ENCODE measurements at places on chromosomes 3 and 15.

DNA sequence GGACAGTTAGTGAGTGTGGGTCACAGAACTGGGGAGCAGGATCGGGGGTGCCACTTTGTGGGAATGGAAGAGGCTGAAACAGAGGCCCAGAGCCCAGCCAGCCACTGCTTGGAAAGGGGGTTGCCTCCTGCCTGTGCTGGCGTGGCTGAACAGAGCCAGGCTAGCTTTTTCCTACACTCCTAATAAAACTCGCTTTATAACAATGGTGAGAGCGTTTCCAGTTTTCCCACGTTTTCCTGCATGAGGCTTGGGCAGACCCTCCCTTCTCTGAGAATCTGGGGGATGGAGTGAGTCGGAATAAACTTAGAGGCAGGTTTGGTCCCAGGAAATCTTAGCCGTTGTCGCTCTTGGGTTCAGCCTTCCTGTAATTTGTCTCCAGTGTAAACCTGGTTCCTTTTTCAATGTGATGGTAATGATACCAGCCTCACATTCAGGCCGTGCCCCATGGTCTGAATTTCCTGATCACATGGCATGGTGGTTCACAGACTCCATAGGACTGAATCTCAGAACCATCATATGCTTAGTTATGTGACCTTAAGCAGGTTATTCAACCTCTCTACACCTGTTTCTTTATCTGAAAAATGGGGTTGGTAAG, 6.5 kb upstream of the FGD5 start:
- DNase-seq = no peak

DNA sequence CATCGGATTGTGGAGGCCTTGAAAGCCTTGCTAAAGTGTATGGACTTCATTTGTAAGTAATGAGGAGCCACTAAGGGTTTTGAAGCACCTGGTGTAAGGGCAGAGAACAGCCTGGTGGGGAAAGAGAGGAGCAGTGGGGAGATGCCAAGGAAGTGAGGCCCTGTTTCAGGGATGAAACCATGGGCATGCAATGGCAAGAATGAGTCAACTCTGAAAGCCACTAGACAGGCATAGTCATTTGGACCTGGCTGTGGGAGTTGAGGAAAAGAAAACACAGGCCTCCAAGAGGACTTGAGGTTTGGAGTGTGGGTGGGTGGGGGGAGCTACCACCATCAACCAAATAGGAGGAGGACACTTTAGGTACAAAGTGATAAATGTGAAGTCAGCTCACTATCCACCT, 7.6 kb downstream of the XCR1 start:
- DNase-seq = no peak

GRCh38 chr3:16570113-16570512, 35.1 kb downstream of the DAZL start:
- DNase-seq = no peak

DNA sequence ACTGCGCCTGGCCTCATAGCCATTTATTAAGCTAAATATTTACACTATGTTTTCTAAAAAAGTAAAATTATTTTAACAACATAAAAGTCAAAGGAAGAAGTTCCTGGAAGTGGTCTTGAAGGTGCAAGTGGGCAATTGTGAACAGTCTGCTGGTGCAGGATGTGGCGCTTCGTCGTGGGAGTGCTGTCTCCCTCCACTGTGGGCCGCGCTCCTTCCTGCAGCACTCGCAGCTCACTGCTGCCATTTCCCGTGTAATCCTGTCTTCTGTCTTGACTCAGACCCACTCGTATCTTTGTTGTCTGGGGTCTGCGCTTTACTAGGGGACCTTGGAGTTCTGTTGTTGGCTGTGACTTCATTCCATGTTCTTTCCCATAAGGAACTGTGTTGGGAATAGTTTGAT, 56.3 kb downstream of the APBA2 start:
- DNase-seq = no peak

- no peak for DNase-seq
Observed at GRCh38 chr3:188306435-188307005, 152.6 kb downstream of the LPP start.

DNA sequence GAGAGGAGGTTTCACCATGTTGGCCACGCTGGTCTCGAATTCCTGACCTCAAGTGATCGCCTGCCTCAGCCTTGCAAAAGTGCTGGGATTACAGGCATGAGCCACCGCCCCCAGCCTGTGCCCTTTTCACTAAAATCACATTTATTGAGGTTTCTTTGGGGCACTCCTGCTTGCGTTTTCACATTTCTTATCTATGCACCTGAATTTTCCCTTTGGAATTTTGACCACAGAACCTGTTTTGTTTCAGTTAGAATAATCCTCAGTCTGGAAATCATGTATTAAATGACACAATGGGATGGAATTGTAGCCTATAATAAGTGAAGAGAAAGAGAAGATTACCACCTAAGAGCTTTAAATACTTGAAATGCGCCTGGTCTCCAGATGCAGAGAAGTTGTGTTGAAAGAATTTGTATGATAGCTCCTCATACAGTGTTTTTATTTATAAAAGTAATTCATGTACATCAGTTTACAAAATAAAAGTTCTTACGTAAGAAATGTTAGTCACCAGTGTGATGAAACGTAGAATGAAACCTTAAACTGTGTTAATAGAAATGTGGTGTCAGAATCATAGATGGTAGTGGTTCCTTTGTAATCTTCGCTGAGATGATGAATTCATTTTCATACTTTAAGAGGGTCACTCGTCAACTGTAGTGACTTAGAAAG, 107.0 kb downstream of the TCF12 start:
- DNase-seq = no peak

DNA sequence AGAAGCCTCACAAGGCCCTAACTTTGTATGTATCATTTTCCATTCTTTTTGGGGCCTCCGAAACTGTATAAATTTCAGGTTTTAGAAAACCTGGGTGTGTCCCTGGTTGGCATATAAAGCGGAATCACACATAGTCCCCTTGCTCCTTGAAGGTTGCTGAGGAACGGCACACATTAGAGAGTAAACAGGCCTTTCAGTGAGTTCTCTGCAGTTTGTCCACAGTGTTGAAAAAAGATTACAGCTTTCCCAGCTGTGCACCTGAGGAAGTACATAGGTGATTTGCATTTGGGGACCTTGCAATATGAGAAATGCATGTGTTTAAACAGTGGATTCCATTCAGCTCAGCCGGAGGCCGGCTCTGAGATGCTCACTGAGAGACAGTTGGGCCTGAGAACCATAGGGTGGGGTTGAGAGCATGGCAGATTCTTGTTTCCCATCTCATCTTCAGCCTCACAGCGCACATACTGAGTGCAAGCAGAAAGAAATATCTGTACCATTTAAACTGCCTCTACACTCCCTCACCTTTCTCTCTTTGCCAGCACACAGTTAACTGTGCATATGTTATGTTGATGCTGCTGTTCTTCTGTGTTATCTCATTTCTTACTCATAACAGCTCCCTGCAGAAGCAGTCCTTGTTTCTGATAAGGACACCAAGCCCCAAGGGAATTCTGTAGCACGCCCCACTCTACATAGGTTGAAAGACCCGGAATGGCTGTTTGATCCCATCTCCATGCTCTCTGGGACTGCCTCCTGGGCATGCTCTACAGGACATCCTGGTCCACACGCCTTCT, 60.4 kb downstream of the BOC start:
- DNase-seq = no peak

- DNase-seq = no peak
Observed at GRCh38 chr3:189937302-189938127, 183.2 kb downstream of the P3H2 start.

DNA sequence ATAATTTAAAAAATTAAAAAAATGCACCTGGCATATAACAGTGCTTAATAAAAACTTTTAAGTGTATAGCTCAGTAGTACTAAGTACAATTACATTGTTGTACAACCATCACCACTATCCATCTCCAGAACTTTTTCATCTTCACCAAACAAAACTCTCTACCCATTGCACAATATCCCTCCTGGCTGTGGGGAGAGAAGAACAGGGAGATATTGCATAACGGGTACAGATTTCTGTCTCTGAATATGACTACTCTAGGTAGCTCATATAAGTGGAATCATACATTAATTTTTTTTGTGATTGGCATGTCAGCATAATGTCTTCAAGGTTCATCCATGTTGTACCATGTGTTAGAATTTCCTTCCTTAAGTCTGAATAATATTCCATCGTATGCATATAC, 91.0 kb upstream of the PLAAT1 start:
- no peak for DNase-seq
